Amygdala (tissue), 56 donors: ENCODE measurements at places on chromosomes 2 and 18.

GRCh38 chr2:2668681-2669265 is 337.7 kb upstream of the MYT1L start:
- DNase-seq = no peak

GRCh38 chr2:152694161-152694661 is 23.1 kb downstream of the PRPF40A start:
- no peak for DNase-seq

GRCh38 chr18:36947820-36948348 is 119.0 kb downstream of the KIAA1328 start:
- DNase-seq = no peak

DNA sequence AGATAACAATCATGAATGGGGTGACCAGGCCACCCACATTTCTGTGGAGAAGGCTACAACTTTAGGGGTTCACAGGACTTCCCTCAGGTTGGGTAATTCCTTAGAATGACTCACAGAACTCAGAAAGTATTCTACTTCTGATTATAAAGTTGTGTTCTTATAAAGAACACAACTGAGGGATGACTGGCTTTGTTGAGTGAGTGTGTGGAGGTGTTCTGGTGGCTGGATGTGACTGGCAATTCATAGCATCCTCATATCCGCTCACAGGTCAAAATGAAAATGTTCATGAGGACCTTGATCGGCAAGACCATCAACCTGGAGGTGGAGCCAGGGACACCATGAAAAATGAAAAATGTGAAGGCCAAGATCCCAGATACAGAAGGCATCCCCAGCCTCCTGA is 143.3 kb upstream of the CAB39 start:
- no peak for DNase-seq

DNA sequence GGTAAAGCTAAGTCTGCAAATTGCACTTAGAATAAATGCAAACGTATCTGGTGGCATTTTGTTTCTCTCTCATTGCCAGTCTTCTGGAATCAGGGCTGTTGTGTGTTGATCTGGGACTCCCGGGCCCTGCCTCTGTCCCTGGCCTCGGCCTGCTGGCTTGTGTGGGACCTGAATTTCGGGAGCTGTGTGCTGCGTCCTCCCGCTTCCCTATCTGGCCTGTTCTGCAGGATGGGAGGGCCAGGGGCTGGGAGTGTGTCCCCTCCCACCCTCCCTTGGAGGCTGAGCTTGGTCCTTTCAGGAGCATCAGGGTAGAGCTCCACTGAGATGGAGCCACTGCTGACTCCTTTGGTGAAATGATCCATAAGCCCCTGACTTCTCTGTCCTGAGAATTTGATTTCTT is 118.5 kb downstream of the ACKR3 start:
- DNase-seq = no peak

- peak; percentile 47 for DNase-seq
These were observed 165.6 kb downstream of the KLHL29 start for GRCh38 chr2:23550553-23550952.

DNA sequence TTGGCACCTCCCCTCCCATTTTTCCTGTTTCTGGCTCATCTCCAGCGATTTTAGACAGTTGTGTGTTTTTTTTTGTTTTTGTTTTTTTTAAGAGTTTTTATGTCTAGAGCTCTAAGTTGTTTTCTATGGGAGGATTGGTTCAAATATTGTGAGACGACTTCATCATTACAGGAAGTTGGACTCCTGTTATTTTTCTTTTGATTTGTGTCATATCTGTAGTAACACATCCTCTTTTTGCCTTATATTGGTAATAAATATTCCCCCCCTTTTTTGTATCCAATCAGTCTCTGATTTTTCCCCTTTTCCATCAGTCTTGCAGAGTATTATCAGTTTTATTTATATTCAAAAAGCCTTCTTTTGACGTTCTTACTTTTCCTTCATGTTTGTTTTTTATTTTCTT is 89.0 kb downstream of the KIAA1328 start:
- no peak for DNase-seq

DNA sequence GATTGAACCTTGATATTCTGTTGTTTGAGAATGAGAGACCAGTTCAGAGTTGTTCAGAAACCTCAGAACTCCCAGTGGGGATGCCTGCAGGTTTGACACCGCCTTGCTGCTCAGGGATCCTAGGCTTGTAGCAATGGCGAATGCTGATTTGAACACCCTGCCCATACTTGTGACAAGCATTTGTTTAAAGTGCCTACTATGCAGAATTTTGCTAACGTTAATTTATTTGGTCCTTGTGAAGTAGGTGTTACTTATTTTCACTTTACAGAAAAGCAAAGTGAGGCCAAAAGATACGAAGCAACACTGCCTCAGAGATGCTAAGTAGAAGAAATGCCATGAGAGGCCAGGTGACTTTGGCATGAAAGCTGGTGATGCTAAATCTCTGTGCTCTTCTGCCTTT is 32.3 kb downstream of the STON1 start:
- no peak for DNase-seq

GRCh38 chr18:64082054-64082453 is 66.8 kb downstream of the LINC00305 start:
- DNase-seq = no peak

DNA sequence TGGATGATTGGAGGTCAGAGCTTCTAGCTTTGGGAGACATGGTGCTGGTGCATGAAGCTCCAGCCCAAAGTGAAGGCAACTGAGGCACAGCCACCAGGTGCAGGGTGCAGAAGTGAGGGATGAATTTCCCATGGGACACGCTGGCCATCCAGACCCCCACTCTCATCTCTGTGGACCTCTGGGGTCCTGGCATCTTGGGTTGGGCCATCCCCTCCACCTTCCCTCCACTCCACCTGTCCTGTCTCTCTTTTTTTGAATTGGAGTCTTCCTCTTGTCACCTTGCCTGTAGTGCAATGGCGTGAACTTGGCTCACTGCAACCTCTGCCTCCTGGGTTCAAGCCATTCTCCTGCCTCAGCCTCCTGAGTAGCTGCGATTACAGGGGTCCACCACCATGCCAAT is 3.4 kb downstream of the NGEF start:
- DNase-seq = no peak

- no peak for DNase-seq
These were observed 8.8 kb downstream of the RPL37A start for GRCh38 chr2:216507220-216508160.

GRCh38 chr18:43160509-43160908 is 45.0 kb upstream of the RIT2 start:
- DNase-seq = no peak

DNA sequence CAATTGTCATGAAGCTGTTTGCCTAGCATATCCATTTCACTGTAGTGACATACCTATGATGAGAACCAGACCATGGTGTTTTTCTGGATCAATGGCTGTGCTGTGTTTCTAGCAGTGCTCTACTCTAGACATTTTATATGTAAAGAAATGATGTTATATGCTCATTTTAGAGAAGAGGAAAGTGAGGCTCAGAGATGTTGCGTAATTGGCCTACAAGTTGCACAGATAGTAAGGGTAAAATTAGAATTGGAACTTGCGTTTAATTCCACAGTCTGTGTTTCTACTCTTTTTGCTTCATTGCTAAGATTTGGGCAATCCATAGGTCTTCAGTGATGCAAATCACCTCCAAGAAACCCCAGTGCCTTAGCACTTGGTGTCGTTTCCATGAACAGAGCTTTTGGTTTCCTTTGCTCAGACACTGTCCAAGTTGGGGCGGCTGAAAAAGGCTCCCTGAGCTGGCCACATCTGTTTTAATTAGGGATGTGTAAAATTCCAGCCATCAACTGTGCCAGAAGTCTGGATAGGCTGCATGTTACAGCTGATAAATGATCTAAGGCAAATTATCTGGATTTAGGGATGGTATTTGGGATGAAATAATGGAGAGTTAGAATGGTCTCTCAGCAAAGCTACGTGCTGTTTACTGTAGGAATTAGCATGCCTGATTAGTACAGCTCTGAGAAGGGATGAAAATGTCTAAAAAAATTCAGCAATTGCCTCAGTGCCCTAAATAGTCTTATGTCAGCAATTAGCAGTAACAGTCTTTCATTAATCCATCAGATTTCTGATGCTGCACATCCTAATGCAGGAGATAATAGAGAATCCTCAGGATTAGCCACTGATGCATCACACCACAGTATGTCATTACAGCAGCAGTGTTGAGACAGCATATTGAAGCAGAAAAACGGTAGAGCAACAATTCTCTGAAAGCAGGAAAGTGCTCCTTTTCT is 65.3 kb downstream of the PTPRM start:
- no peak for DNase-seq

- no peak for DNase-seq
These were observed 5.9 kb upstream of the ELAC1 start for GRCh38 chr18:50961974-50962373.

DNA sequence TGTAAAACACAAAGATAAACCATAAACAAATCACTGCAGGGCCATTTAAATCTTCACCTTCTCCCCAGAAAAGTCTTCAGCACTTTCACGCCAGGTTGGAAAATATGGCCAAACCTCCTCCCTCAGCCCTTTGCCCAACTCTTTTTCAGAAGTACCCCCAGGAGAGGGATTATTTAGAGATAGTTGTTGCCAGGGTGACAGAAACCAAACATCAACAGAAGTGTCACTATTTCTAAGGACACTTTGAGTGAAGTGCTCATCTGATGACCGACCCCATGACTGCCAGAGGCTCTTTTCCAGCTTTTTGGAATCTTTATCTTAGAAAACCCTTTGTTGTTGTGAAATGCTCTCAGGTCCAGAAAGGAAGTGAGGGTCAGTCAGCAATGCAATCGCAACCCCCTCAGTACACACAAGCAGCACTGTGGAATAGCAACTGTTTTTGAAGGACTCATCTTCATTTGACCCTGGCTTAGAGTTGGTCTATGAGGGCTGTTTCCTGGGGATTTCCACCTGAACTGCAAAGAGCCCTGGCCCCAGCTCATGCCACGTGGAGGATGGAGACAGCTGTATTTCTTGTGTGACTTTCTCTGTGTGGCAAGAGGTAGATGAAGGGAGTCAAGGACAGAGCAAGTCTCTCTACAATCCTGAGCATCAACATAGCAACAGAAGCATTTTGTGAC is 114.0 kb upstream of the STON1 start:
- no peak for DNase-seq

GRCh38 chr18:9683418-9684396 is 24.4 kb upstream of the RAB31 start:
- no peak for DNase-seq

DNA sequence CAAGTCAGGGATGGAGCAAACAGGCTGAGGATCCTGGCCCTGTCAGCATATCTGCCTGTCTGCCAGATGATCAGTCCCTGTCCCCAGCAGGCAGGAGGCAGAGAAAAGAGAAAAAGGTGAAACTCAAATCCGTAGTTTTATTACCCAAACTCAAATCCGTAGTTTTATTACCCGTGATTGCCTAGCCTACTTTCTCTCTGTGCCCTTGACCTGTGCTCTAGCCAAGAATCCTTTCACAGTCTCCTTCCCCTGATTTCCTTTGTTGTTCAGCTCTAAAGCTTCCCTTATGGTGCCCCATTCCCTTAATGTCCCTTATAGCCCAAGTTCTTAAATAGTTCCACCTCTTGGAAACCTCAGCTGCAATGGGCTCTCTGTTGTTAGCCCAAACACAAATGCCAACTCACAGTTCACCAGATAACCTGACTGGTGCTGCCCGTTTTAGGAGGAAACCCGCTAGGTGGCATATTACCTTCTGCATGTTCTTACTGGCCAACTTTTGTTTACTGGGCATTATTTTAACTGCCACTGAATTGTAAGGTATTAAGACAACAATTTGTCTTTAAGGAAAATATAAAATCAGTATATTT is 125.7 kb upstream of the FZD5 start:
- DNase-seq = no peak

DNA sequence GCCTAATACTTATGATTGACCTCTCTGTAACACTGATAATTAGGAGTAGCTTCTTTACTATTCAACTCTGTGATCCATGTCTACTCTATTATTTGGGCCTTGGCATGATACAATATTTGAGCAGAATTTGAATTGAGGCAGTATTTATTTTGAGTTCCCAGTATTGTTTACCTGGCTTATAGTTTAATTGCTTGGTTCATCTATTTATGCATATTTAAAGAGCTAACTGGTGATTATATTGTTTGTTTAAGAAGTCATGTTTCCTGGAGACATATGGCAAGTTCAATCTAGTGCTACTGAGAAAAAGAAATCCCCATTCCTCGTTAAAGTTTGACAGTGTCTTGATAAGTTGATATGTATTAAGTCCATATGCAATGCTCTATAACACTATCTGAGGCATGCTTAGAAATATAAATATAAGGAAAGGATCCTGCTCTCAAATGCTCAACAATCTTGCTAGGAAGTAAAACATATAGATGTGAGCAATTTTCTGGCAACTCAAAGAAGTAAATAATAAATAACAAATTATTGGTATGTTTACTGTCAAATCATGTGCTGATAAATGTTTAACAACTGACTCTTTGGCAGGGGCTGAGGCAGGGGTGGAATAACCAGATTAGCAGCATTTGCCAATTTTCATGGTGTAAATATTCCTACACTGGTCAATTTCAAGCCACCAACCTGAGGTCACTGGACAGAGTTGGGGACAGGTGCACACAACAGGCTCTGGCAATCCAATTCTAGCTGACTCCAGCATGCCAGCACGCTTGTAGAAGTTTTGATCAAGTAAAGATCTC is 430.2 kb upstream of the PIK3C3 start:
- DNase-seq = no peak

DNA sequence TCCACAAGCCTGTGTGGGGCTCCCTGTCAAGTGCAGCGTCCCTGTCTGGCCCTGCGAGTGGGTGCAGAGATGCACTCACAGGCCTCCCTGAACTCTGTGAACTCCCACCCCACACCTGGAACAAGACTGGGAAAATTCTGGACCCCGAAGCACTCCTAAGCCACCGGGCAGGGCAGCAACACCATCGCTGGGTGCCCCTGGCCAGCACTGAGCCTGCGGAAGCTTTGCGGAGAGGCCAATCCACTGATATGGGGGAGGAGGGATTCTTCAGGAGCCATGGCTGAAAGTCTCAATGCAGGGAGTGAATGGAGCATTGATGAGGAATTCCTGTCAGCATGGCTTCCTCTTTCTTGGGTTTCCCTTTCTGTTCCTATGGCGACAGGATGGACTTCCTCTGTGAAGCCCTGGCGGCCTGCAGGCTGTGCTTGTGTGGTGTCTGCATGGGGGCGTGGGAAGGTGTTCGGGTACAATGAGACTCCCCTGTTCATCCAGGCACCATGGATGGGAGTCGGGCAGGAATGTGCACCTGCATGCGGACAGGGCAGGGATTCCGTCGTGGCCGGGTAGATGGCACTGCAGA is 15.1 kb downstream of the TRIB2 start:
- DNase-seq = no peak
